ENCODE measurements at places on chromosomes 6 and 20.

- no peak for DNase-seq
Observed at GRCh38 chr6:115613488-115613887, 447.2 kb downstream of the FRK start.

GRCh38 chr20:48621376-48622078 is 206.3 kb downstream of the PREX1 start:
- DNase-seq, result no peak

DNA sequence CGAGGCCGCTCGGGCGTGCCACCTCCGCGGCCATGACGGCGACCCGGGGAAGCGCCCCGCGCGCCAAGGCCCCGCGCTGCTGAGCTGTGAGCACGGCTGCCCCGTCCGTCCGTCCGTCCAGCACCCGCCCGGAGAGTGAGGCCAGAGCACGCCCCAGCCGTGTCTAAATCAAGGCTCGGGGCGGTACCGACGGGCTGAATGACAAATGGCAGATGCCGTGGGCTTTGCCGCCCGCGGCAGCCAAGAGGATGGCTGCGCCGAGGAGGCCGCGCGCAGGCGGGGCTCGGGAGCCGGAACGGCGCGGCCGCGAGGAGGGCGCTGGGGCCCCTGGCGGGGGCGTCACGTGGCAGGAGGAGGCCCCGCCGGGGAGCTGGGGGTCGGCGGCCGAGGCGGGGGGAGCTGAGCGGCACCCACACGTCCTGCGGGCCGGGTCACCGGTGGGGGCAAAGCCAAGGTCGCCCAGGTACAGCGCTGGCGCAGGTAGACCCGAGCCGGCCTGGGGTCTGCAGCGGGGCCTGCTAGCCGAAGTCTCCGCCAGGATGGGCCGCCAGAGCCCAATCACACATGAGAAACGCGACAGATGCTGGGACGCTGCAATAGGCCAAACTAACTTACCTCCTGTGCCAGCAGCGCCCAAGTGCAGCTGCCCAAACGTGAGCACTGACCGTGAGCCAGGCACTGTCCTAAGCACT is at the start of gene PLAGL1:
TSS of gene PLAGL1 (minus strand) at position 140 of the 692 bp plus-strand sequence. CDS start 60,123 bp downstream, outside the sequence.
- DNase-seq, result peak; percentile 10

DNA sequence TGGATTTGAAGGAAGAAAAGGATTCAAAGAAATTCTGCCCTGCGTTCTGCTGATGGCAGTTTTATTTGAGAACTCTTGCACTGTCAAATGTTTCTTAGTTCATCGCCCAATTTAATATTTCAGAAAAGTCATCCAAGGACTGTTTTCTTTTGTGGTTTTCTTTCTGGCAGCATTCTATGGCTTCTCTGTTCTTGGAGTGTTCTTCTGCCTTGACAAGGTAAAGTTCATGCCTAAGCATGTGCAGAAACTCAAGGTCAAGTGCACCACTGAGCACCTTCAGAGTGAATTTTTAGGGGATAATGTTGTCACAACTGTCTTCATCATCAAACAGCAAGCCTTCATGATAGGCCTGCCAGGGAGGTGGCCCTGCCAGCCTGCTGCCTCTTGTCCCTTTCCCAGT is 225.6 kb downstream of the PLCB1 start:
- no peak for DNase-seq

GRCh38 chr6:47587493-47587892 is 109.9 kb downstream of the CD2AP start:
- no peak for DNase-seq

DNA sequence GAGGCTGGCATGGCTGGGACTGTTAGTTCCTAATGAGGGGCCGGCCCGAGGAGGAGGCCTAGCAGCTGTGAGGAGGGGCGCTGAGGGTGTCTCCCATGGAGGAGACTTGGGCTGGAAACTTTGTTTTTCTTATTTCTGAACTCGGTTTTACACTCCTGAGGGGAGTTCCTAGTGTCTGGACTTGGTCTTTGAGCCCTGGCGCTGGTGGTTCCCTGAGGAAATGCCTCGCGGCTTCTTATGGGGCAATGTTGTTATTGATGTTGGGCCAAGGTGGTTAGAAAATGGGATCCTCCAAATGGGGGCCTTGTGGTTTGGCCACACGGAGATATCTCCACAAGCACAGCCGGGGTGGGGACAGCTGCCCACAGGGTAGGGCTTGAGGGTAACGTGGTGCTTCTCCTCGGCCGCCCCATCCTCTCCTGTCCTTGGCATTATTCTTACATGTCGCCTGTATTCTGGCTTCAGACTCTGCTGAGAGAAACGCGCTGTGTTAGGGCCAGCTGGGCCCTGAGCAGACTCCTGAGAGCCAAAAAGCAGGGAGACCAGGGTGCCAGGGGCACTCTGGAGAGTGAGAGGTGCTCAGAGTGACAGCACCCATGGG is 136.9 kb downstream of the FOXO3 start:
- DNase-seq, result no peak

DNA sequence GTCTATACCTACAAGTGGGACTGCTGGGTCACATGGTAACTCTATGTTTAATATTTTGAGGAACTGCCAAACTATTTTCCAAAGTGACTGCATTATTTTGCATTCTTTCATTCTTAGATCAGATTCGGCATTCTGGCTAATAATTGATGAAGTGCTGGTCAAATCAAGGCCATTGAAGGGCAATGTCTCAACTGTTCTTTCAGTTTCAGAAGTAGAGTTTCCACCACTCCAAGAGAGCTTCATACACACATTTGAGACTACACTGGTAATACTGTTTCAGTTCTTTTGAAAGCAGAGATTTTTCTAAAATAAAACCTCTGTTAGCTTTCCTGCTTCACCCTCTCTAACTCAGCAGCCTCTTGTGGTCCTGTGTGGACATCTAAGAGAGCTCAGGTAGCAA is 154.5 kb downstream of the CFAP61 start:
- DNase-seq, result no peak

DNA sequence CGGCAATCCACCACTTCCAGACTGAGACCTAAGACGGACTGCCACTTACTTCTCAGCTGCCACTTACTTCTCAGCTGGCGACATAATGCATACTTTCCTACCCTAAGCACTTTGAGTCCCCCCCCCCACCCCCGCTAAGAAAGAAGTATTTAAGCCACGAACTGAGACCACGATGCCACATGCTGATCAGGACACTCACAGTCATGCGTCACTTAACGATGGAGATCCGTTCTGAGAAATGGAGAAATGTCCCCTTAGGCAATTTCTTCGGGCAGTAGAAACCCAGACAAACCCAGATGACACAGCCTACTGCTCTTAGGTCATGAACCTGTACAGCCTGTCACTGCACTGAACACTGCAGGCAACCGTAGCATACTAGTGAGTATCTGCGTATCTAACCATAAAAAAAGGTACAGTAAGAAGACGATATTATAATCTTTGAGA is 690 bp downstream of the IFNGR1 start:
- DNase-seq, result peak; percentile 69

- DNase-seq, result no peak
Observed at GRCh38 chr6:155936551-155936950, 480.9 kb upstream of the NOX3 start.

- no peak for DNase-seq
Observed at GRCh38 chr6:110629153-110629552, 152.7 kb upstream of the SLC22A16 start.

DNA sequence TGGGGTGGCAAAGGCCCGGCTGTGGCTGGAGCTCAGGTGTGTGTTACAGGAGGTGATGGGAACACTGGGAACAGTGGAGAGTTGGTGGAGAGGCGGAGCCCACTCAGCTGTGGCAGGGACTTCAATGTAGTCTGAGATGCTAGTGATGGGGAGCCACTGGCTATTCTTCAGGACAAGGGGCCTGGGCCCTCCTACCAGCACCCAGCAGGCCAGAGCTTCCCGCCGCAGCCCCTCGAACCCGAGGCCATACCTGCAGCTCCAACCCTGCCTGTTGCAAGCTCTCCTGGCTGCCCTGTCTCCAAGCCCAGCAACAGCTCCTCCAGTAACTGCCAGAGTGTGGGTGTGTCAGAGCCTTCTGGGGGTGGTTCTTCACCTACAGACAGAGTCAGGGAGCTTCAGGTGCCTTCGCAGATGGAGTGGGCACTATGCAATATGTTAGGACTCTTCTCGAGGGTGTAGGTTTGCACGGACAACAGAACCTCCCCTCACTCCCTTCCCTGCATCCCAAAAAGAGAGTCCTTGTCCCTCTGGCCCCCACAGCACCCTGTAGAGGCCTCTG is 146.2 kb upstream of the MLN start:
- DNase-seq, result no peak

DNA sequence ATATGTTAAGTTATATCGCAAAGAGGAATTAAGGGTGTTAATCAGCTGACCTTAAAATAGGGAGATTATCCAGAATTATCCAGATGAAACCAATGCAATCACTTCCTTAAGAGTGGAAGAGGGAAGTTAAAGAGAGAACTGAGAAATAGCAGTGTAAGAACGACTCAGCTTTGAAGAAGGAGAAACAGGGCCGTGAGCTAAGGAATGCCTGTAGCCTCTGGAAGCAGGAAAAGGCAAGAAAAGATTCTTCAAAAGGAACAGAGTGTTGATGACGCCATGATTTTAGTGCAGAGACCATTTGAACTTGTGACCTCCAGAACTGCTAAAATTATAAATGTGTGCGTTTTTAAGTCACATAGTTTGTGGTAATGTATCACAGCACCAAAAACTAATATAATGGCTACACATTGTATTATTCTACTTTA is 32.7 kb downstream of the ILRUN start:
- DNase-seq, result no peak

DNA sequence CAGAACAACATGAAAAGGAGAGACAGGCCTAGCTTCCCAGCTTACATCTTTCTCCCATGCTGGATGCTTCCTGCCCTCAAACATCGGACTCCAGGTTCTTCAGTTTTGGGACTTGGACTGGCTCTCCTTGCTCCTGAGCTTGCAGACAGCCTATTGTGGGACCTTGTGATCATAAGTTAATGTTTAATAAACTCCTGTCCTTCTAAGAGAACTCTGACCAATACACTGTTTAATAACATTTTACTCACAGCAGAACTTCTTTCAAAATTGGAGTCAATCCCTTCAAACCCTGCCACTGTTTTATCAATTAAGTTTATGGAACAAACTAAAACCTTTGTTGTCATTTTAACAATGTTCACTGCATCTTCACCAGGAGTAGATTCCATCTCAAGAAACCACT is 111.4 kb downstream of the PREP start:
- no peak for DNase-seq

DNA sequence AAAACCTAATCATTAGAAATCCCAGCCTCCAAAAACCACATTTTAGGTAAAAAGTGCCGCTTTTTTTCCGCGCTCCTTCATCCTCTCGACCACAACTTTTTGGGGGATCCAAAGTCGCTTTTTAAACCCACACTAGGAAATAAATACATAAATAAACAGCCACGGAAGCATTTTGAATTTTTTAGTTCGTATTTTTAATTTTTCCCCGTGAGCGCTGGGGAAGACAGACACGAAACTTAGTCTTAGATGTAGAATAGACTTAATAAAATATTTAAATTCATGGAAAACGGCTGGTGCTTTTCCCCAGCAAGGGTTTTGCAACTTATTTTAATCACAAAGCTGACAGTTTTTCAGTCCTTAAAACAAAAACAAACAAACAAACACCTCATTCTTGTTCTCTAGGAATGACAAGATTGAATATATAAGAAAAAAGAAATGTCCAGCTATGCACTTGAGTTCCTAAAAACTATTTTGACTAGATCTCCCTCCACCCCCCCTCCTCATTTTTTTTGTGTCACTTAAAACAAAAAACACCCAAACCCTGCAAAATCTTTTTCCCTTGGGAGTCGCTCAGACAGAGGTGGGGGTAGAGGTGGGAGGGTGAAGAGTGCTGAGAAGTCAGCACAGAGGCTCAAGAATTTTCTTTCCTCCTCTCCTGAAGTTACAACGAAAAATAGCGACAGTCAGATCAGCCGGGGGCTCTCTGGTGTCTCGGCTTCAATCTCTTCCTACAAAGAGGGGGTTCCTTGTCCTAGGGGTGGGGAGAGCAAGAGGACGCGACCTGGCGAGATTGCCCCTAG is 43.4 kb upstream of the SUPT3H start:
- DNase-seq, result no peak

DNA sequence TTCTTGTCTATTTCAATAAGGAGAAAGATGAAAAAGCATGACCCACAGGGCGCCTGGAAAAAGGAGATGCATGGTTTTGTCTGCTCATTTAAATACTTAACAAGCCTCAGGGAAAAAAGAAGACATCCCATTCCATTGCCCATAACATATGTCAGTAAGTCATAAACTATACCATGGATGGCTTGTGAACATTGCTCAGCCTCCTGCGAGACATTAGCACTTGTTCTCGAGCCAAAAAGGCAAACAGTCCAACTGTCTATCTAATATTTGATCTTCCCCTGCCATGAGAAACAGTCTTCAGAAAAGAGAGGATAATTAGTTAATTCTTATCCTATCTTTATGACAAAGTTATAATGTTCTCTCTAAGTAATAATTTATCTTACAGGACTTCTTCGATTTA is 527.4 kb downstream of the HACE1 start:
- no peak for DNase-seq

DNA sequence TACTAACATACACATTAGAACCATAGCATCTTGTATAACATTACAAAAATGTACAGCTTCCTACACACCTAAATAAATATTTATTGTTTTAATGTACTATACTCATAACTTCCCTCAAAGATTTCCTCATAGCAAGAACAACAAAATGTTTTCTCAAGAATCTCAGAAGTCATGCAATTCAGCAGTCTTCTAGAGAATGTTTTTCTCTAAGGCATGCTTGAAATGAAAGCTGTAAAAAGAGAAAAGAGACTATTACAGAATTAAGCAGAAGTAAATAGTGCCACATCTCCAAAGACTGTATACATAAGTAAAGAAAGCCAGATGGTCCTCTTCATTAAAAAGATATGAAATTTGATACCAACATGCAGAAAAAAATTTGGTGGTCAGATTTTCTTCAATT is 672.2 kb downstream of the EPM2A start:
- DNase-seq, result no peak

GRCh38 chr20:25508083-25508770 is 77.1 kb downstream of the NINL start:
- DNase-seq, result no peak

- DNase-seq, result no peak
Observed at GRCh38 chr6:90273863-90274262, 22.8 kb downstream of the BACH2 start.

- DNase-seq, result no peak
Observed at GRCh38 chr6:34867484-34867883, 20.4 kb downstream of the TAF11 start.

DNA sequence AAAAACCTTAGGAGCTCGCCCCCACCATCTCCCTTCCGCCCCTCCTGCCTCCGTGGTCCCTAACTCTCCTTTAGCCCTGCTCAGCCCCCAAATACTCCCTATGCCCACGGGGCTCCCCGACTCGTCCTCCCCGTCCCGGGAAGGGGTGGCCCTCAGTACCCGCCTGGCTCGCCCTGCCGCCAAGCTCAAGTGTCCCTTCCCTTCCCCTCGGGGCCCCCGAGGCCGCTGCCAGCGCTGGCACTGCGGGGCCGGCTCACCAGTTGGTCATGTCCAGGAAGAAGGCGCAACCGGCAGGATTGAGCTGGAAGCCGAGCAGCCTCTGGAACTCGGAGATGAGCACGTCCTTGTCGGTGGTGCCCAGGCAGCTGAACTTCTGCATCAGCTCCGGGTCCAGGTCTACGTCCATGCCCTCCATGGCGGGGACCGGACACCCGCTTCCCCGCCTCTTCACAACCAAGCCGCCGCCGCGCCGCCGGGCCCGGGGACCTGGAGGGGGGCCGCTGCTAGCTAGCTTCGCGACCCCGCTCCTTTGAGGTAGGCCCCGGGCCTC is 303 bp downstream of the ILRUN start:
- DNase-seq, result no peak

- no peak for DNase-seq
Observed at GRCh38 chr20:1392443-1392692, 486 bp downstream of the FKBP1A start.

All from CD4-positive, alpha-beta T cell treated with Interleukin-17A for 1 hour (primary cell).